ENCODE measurements at places on chromosomes 12 and 14. TPM values are rescaled to one million over a fixed set of nuclear protein-coding genes. Genes with fewer than 3 reads are reported as not detected.

The ANO4 gene
- total RNA-seq = 0.16 TPM

The PTCSC3 gene
- total RNA-seq = not detected

The SLCO1B1 gene
- total RNA-seq = not detected

The PZP gene
- 1.1 TPM for total RNA-seq

The SDR9C7 gene
- total RNA-seq = not detected

The GALNT9 gene
- total RNA-seq = 0.13 TPM

The TRPV4 gene
- 1.9 TPM for total RNA-seq

The PTGER2 gene
- under 0.01 TPM for total RNA-seq

The RTL1 gene
- total RNA-seq = not detected

The SLC6A13 gene
- not detected for total RNA-seq

The STXBP6 gene
- total RNA-seq = 0.16 TPM

The OR4Q2 gene
- not detected for total RNA-seq

The NINJ2 gene
- 3.1 TPM for total RNA-seq

The PDZRN4 gene
- total RNA-seq = not detected

The FGD4 gene
- total RNA-seq = 42.9 TPM

The ACOT6 gene
- total RNA-seq = not detected

The LTB4R2 gene
- total RNA-seq = 2.6 TPM

The TBX5 gene
- not detected for total RNA-seq

The DENND5B gene
- 5.2 TPM for total RNA-seq

The RNASE7 gene
- total RNA-seq = not detected

The TMEM263 gene
- total RNA-seq = 62.3 TPM

The KANSL2 gene
- 34.0 TPM for total RNA-seq

The KRT2 gene
- total RNA-seq = not detected

The TRHDE gene
- not detected for total RNA-seq

The SPIC gene
- total RNA-seq = not detected

The IL23A gene
- total RNA-seq = 0.19 TPM

The VRTN gene
- total RNA-seq = not detected

The HCAR3 gene
- not detected for total RNA-seq

The TPI1 gene
- total RNA-seq = 896 TPM

The FGF6 gene
- not detected for total RNA-seq

The LUM gene
- total RNA-seq = 0.57 TPM

The TTC7B gene
- total RNA-seq = 16.4 TPM

The IKZF4 gene
- 0.16 TPM for total RNA-seq

The SLC15A4 gene
- total RNA-seq = 20.4 TPM

The GPD1 gene
- not detected for total RNA-seq

The CLIP1 gene
- total RNA-seq = 32.4 TPM

Data from bladder microvascular endothelial cell (primary cell).